ENCODE measurements at places on chromosomes 4 and X.

- no peaks in the 10 kb centered on the region for H3K27me3 ChIP-seq
- no peak for DNase-seq
- no peaks in the 10 kb centered on the region for H3K4me1 ChIP-seq
- H3K36me3 ChIP-seq, result no peaks in the 10 kb centered on the region
- no peak overlapping the region for H3K27ac ChIP-seq
Measured at GRCh38 chrX:125620715-125621587, 301.3 kb downstream of the TEX13C start.

DNA sequence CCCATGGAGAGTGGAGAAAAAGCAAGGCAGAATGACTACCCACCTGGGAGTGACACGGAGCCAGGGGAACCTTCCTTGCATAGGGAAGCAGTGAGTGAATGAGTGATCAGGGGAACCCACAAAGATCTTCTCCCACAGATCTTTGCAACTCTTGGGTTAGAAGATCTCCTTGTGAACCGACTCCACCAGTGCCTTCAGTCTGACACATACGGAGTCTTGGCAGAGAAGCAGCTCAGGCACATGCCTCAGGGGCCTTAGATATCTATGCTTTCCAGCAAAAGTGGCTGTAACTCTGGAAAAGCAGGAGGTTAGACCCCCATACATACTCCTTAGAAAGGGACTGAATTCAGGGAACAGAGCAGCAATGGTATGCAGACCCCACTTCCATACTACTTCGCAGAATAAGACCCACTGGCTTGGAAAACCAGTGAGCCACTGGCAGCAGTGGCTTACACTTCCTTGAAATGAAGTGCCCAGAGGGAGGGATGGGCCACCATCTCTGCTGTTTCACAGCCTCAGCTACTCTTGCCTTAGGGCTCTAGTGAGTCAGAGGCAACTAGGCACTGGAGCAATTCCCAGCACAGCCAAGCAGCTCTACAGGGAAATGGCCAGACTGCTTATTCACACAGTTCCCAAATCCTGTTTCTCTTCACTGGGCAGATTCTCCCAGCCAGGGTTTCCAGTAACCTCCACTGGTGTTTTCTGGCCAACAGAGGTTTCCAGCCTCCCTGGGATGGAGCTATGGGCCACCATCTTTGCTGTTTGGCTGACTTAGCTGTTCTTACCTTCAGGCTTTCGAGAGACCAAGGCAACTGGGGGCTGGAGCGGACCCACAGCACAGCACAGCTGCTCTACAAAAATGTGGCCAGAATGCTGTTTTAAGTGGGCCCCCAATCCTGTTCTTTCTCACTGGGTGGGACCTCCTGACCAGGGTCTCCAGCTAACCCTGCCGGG is 82.8 kb upstream of the TCEAL2 start:
- DNase-seq, result no peak
- no peak overlapping the region for H3K4me3 ChIP-seq
- H3K36me3 ChIP-seq, result no peaks in the 10 kb centered on the region
- no peaks in the 10 kb centered on the region for H3K4me1 ChIP-seq
- H3K27ac ChIP-seq, result no peak overlapping the region

DNA sequence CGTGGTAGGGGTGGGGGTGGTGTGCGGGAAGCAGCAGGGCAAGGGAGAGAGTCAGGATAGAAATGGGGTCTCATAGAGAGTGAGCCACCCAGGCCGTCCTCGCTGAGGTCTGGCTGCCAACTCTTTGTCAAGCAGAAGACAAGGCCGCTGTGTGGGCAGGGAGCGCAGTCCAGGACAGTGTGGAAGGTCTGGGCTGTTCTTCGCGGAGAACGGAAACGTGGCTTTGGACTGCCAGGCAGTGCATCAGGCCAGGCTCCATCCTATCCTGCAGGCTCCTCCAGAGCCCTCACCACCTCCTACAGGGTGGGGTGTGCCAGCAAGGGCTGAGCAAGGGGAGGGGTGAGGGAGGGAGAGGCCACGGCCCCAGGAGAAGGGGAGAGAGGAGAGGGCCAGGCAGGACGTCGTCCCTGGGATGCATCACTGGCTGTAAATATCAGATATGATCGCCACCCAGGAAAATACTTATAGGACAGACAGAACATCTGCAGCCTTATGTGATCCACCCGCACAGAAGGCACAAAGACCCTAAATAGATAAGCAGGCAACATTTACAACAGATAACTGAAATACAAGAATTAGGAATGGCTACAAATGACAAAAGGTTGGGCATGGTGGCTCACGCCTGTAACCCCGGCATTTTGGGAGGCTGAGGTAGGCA is 85.3 kb downstream of the ABLIM2 start:
- H3K4me1 ChIP-seq, result no peaks in the 10 kb centered on the region
- H3K36me3 ChIP-seq, result no peaks in the 10 kb centered on the region
- H3K27ac ChIP-seq, result no peak overlapping the region
- H3K4me3 ChIP-seq, result no peak overlapping the region
- no peaks in the 10 kb centered on the region for H3K27me3 ChIP-seq

- H3K4me3 ChIP-seq, result no peak overlapping the region
- H3K27me3 ChIP-seq, result no peaks in the 10 kb centered on the region
- no peak overlapping the region for H3K27ac ChIP-seq
- no peak for DNase-seq
- H3K4me1 ChIP-seq, result no peaks in the 10 kb centered on the region
Measured at GRCh38 chrX:45295259-45295986, 94.7 kb upstream of the DIPK2B start.

DNA sequence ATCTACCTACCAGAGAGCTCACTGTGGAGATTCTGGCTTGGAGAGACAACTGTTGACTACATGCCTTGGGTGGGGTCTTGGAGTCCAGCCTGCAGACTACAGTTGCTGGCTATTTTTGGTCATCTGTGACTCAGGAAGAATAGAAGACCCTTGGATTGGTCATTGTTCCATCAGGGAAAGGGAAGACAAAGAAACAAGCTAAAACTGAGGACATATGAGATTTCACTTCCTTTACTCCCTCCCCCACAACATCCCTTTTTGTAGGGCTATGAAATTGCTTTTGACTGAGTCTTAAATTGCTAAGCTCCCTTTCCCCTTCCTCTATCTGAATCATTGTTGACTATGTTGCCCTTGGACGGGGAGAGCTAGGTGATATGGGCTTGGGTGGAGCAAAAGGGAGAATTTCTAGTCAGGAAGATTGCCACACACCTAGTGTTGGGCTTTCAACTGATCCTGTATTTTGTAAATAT is 11.7 kb downstream of the MSN start:
- no peaks in the 10 kb centered on the region for H3K27me3 ChIP-seq
- peak overlapping the region; percentile 56 for H3K4me3 ChIP-seq
- H3K36me3 ChIP-seq, result no peaks in the 10 kb centered on the region
